ENCODE measurements at places on chromosomes 1 and 21.

DNA sequence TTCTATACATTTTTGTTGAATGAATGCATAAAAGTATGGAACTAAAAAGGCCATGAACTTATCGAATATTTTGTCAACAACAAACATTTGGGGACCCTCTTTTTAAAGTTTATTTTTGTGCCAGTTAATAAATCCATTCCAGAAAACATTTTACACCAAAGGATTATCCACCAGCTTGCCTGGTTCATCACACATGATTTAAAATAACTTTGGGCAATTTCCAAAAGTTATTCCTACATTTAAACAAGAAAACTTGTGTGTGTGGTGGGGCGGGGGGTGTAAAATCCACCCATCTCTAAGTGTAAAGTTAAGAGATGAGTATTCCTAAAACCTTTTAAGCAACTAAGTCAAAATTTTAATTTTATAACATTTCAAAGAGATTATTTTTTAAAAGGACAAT is 224.5 kb upstream of the SNX7 start:
- DNase-seq: no peak

GRCh38 chr21:33980276-33980916 is 64.8 kb upstream of the ATP5PO start:
- DNase-seq: no peak

DNA sequence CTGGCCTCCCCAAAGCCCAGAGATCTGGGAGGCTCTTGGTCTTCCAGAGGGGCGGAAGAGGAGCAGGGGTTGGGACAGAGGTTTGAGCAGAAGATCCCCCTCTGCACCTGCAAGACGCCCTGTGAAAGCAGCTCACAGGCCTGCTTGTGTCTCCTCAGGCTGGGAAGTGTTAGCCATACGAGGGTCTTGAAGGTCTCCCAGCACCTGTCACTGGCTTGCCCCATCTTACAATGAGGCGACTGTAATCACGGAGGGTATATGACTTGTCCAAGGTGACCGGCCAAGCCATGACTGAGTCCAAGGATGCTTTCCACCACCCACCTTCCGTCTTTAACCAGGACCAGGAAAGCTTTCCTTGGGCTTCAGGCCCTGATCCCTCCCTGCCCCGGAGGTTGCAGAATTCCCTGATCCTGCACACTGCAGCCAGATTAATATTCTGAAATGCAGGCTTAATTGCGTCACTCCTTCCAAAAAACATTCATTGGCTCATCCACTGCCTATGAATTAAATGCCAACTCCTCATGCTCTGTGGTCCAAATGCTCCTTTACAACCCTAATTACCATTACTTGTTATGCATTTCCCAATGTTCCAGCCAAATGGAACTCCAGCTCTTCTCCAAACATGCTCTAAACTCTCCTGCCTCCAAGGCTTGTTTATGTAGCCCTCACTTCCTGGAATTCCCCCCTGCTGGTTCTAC is 64.0 kb downstream of the DDX20 start:
- no peak for DNase-seq

DNA sequence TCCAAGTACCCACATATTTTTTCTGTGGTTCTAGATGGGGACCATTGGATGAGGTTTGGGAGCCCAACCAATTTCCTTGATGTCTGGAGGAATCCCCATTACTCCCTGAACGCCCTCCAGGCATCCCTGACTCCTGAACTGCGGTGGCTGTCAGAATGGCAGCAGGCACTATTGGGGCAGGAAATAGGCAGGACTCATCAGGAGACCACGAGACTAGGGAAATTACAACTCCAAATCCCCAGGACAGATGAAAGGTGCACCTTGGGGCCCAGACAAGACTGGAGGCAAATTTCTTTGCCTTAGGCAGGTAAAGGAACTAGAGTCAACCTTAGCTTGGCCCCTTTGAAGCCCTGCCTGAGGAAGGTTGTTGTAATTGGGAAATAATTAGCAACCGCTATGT is 1.1 kb downstream of the CGN start:
- no peak for DNase-seq

GRCh38 chr1:19089524-19089923 is 120.5 kb downstream of the UBR4 start:
- no peak for DNase-seq

All from NCI-H345 (cell line).